ENCODE measurements at places on chromosomes 3 and 15.

- DNase-seq: no peak
Observed at GRCh38 chr3:66399529-66400232, 101.1 kb downstream of the LRIG1 start.

DNA sequence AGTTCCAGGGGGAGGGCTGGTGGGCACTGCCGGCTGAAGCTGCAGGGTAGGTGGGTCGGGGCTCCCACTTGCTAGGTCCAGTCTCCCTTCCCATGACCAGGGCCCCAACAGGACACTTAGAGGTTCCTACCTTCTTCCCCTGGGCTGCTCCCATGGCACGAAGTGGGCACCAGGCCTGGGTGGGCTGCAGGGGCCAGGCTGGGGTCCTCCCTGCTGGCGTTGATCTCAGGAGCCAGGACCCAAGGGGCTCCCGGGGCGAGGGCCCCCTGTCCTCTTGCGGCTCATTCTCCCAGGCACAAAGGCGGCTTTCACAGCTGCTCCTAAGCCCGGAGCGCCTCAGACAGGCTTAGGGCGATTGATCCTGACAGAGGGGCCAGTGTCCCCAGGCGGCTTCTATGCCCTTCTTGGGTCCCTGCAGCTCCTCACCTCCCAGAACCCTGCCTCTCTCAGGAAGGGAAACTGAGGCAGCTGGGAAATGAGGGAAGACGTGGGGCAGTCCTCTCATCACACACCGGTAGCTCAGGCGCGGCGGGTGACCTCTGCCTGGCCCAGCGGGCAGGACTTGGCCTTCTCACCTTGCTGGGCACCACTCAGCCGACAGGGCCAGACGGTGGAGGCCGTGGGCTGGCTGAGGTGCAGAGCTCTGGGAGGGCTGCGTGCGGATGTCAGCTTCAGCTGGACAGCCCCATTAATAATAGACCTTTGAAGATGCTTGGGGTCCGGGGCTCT is 39.6 kb downstream of the FAM3D start:
- DNase-seq: no peak

- DNase-seq: peak; percentile 8
Observed at GRCh38 chr3:100401674-100402041, 319 bp downstream of the LNP1 start.

DNA sequence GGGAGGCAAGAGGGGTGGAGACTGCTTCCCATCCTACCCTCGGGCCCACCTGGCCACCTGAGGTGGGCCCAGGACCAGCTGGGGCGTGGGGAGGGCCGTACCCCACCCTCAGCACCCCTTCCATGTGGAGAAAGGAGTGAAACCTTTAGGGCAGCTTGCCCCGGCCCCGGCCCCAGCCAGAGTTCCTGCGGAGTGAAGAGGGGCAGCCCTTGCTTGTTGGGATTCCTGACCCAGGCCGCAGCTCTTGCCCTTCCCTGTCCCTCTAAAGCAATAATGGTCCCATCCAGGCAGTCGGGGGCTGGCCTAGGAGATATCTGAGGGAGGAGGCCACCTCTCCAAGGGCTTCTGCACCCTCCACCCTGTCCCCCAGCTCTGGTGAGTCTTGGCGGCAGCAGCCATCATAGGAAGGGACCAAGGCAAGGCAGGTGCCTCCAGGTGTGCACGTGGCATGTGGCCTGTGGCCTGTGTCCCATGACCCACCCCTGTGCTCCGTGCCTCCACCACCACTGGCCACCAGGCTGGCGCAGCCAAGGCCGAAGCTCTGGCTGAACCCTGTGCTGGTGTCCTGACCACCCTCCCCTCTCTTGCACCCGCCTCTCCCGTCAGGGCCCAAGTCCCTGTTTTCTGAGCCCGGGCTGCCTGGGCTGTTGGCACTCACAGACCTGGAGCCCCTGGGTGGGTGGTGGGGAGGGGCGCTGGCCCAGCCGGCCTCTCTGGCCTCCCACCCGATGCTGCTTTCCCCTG is 2.2 kb upstream of the FES start:
- no peak for DNase-seq
